Stimulated activated CD4-positive, alpha-beta T cell treated with anti-CD3 and anti-CD28 coated beads, Interleukin-2, amount 100 ng/mL, for 48 hours (primary cell): ENCODE measurements at places on chromosomes 16 and 17.

DNA sequence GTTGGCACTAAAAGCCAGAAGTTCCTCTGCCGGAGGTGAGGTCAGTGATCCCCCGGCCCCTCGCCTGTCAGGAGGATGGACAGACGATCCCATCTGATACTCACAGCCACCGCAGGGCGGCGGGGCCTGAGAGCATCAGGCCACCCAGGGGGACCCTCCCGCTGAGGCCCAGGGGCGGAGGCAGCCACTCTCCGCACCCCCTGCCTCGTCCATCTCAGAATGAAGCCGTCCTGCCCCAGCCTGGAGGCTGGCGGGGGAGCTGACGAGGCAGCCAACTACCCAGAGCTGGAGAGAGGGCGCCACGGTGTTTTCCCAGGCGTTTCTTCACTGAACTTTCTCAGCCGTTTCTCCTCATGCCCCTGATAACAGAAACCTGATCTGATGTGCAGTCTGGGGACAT, 22.6 kb downstream of the TPSD1 start:
- no peak for DNase-seq

GRCh38 chr17:17509601-17510425, 13.6 kb upstream of the RASD1 start:
- no peak for DNase-seq

DNA sequence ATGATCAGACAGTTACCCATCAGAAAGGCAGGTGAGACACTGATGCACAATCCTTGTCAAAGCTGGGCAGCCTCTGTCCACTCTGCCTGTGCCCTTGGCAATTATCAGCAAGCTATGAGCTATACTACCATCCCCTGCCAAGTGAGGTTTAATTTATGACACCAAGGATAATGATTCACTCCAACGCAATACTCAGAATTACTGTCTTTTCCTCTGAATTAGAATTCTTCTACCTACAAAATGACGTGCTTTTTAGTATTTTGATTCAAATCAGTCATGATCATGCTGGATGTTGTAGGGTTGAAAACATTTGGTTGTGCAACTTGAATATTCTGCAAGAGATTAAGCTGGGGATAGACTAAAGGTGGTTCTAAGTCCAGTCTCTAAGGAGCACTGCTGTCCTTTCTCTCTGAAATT, 116.8 kb upstream of the SOX9 start:
- no peak for DNase-seq

- no peak for DNase-seq
These were observed 317.9 kb downstream of the SNX29 start for GRCh38 chr16:12294471-12294870.

- peak; percentile 27 for DNase-seq
These were observed 736 bp downstream of the CNP start for GRCh38 chr17:41967141-41967920.

GRCh38 chr16:67730326-67730725, 11.2 kb upstream of the GFOD2 start:
- no peak for DNase-seq

GRCh38 chr17:3049705-3050295, 13.6 kb downstream of the OR1D5 start:
- no peak for DNase-seq

DNA sequence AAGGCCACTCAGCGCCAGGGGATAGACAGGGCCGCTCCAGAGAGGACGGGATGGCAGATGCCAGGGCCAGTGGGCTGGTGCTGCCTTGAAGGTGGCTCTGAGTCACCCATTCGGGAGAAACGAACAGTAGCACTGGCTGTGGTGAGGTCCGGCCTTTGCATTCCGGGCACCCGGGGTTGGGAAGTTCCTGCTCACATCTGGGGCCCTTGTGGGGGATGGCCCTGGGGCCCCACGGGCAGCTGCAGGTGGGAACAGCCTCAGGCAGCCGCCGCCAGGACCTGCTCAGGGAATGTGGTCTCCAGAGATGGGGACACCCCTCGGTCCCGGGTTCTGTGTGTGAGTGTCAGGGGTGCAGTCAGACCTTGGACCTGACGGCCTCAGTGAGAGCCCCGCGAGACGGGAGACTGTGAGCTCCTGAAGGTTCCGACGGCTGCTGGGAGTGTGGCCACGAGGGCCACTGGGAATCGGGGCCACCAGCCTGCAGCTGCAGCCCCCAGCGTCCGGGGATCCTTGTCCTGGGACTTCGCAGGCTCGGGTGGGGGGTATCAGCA, 1.4 kb downstream of the CBFA2T3 start:
- no peak for DNase-seq

- no peak for DNase-seq
These were observed 17.3 kb downstream of the MAP2K6 start for GRCh38 chr17:69431835-69432234.

DNA sequence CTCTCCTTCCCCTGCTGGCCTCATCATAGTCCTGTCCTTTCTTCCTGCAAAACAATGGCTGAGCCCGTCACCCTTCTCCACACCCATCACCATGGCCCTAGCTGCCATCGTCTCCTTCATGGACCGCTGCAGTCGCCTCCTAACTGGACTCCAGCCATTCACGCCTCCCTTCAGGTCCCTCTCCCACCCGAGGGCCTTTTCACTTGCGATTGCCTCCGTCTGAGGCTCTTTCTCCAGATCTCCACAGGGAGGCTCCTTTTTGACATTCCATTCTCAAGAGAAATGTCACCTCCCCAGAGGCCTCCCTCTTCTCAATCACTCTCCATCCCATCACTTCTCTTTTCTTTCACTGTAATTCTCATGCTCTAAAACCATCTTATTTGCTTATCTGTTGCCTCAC, 23.5 kb downstream of the GSG1L start:
- no peak for DNase-seq

GRCh38 chr16:47979164-47979520, 176.7 kb downstream of the ABCC12 start:
- DNase-seq: no peak

DNA sequence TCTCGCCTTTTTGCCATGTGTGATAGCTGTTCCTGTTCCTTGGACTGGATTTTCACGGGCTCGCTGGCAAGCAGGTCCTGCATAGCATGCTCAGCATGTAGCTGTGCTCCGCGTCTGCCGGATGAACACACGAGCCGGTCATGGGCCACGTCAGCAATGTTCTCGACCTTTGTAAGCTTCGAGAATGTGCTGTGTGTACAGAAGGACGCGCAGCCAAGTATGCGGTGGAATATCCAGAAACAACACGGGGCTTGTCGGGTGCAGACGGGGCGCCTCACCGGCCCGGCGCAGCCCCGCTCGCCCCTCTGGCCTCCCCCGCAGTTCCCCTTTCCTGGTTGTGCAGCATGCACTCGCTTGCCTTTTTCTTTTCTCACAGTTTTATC, 42.2 kb downstream of the RPTOR start:
- DNase-seq: no peak

- no peak for DNase-seq
These were observed 78.4 kb downstream of the TRIM37 start for GRCh38 chr17:59028328-59028727.

GRCh38 chr16:72934636-72935403, 113.1 kb downstream of the ZFHX3 start:
- no peak for DNase-seq

GRCh38 chr17:55612691-55613141, 101.5 kb upstream of the SMIM36 start:
- DNase-seq: no peak

GRCh38 chr17:32757963-32758362, 119.0 kb downstream of the MYO1D start:
- DNase-seq: no peak

DNA sequence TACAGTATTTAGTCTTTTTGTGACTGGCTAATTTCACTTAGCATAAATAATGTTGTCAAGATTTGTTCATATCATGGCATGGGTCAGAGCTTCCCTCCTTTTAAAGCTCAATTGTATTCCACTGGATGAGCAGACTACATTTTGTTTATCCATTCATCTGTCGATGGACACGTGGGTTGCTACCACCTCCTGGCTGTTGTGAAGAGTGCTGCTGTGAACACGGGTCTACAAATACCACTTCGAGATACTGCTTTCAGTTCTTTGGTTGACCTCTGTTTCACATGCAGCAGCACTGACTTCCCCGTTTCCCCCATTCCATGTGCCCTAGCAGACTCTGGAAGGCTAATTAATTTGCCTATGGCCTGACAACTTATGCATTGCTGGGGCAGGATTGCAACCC, 285.4 kb downstream of the SHISA9 start:
- no peak for DNase-seq
